Mammary epithelial cell (primary cell): ENCODE measurements at places on chromosomes 7 and 10. TPM values are rescaled to one million over a fixed set of nuclear protein-coding genes. Genes with fewer than 3 reads are reported as not detected.

The NRG3 gene
- polyA plus RNA-seq: not detected

The PARD3 gene
- polyA plus RNA-seq: 32.1 TPM

GRCh38 chr7:116809636-116810266 is 52.6 kb upstream of the CAPZA2 start:
- peak; percentile 56 for DNase-seq

The CFAP43 gene
- 0.17 TPM for polyA plus RNA-seq

GRCh38 chr7:132500727-132501440 is 75.4 kb downstream of the PLXNA4 start:
- DNase-seq: no peak

The CTNNA3 gene
- polyA plus RNA-seq: not detected

GRCh38 chr7:151133266-151133985 is 34.1 kb downstream of the GBX1 start:
- no peak for DNase-seq

The HSPB1 gene
- polyA plus RNA-seq: 420 TPM

GRCh38 chr7:18225067-18225466 is 197.4 kb upstream of the PRPS1L1 start:
- DNase-seq: no peak

The EIF5AL1 gene
- 4.1 TPM for polyA plus RNA-seq

GRCh38 chr10:99965700-99966099 is 44.0 kb downstream of the DNMBP start:
- no peak for DNase-seq

The MUC3A gene
- polyA plus RNA-seq: 0.51 TPM

- DNase-seq: no peak
These were observed 229.3 kb upstream of the KLF14 start for GRCh38 chr7:130963339-130963738.

DNA sequence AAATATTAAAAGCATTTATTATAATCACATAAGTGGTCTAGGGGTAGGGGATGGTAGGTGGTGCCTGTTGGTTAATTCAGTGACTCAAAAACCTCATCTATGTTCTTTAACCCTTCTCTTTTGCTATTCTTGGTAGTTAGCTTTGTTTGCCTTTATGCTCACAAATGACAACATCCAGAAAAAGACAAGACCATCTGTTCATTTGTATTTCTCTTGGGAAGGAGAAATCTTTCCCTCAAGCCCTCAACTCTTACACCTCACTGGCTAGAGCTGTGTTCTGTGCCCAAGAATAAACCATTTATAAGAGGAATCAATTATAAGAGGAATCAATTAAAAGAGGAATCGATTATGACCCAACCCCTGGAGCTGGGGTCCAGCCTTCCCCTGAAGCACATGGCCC is 10.8 kb upstream of the IFRD1 start:
- no peak for DNase-seq

The KCNIP2 gene
- polyA plus RNA-seq: 0.22 TPM

DNA sequence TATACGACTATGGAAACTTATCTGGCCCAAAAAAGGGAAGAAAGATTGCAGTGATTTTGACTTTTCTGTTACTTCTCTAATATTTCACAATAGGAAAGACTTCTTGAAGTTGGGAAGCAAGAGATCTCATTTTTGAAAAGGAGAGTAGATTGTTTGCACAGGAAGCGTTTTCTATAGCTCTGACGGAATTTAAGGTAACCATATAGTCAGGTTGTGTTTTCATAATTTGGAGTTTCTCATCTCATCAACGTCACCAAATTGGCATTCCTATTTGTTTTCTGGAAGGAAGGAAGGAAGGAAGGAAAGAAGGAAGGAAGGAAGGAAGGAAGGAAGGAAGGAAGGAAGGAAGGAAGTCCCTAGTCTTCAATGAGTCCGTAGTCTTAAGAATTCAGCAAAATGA is 732.0 kb downstream of the XPNPEP1 start:
- DNase-seq: no peak
